ENCODE measurements at places on chromosomes 12 and 14.

GRCh38 chr14:105646175-105646574, 119.8 kb downstream of the TMEM121 start:
- DNase-seq = no peak

GRCh38 chr12:75979181-75979580, 52.4 kb downstream of the PHLDA1 start:
- no peak for DNase-seq

DNA sequence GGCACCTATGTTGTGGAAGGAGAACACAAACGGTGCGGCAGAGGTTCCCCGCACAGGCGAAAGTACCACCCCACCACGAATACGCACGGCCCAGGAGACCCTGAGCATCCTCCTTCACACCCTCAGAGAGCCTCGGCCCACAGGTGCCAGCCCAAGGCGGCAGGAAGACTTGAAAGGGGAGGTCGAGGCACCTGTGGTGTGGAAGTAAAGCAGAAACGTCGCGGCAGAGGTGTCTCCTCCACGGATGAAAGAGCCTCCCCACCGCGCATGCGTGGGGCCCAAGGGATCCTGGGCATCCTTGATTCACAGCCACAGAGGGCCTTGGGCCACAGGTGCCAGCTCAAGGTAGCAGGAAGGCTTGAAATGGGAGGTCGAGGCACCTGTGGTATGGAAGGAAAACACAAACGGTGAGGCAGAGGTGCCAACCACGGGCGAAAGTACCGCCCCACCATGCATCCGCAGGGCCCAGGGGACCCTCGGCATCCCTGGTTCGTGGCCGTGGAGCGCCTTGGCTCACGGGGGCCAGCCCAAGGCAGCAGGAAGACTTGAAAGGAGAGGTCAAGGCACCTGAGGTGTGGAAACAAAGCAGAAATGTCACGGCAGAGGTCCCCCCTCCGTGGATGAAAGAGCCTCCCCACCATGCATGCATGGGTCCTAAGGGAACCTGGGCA, 380.1 kb downstream of the ALG10 start:
- DNase-seq = no peak

DNA sequence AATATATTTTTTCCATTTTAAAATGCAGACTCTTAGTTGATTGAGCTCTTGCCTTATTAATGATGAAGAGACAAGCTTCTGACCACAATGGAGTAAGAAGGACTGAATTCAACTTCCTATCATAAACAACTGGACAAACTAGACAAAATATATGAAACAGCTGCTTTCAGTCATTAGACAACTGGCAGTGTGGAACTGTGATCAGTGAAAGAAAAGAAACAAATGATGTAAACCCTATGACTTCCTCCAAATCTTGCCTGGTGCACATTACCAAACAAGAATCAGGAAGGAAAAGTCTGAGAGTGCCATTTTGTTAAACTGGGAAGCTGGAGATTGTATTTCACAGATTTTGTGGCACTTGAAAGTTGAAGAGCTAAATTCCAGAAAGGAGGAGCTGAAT, 154.7 kb upstream of the ATXN7L3B start:
- DNase-seq = no peak

GRCh38 chr14:99672506-99673304, 11.4 kb upstream of the CYP46A1 start:
- DNase-seq = no peak

DNA sequence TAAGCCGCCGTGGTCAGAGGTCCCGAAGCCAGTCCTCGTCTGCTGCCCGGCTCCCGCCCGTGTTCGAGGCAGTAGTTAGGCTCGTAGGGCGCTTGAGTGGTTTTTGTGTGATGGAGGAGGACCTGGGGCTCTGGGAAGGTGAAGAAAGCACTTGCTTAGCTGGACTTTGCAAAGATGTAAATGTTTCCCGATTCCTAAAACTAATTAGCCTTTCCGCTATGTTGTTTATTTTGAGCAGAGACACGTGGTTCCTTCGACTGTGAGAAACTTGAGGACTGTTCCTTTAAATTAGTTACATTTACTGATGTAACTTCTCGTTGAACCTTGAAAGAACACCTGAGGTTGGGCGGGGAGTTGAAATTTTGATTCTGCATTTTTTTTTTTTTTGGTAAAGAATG, 33.9 kb downstream of the MIA2 start:
- DNase-seq = no peak

DNA sequence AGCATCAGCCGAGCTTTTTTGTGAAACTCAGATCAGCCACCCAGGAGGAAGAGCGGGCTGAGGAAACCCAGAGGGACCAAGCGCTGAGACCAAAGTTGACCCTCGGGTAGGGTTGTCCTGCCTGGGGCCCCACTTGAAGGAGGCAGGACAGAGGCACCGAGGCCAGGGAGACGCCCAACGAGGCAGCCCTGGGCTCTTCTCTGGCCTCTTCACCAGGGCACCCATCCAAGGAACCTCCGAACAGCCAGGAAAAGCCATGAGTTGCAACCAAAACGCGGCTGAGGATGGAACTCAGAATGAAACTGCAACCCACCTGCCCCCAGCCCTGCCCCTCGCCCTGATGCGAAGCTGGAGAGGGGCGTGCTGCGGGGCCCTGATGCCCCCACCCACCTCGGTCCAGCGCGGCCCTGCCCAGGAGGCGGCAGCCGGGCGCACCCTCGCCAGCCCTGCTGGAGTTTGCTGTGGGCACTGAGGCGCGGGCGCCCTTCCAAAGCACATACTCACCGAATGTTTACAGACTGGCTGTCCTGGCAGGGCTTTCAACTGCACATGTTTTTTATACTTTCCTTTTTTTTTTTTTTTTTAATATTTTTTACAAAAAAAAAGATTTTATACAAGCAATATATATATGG, 41.9 kb downstream of the JDP2 start:
- no peak for DNase-seq

DNA sequence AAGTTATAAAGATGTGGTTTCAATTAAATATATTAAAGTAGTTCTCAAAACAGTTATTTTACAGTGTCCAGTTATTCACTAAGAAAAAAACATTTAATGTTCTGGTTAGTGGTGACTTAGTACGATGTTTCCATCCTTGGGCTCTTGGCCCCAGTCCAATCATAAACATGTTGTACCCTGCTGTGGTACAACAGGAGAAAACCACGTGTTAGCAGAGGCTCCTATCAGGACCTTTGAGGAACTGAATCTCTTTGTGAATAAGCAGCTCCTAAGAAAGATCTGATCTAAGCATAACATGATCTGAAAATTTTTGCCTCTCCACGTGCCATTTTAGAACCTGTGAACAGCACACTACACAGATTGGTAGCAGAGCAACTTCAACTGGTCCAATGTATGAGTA, 234.0 kb downstream of the SYT1 start:
- DNase-seq = no peak

DNA sequence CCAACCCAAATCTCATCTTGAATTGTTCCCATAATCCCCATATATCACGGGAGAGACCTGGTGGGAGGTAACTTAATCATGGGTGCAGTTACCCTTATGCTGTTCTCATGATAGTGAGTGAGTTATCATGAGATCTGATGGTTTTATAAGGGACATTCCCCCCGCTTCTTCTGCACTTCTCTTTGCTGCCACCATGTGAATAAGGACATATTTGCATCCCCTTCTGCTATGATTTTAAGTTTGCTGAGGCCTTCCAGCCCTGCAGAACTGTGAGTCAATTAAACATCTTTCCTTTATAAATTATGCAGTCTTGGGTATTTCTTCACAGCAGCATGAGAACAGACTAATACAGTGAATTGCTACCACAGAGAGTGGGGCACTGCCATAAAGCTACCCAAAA, 179.1 kb downstream of the LRIG3 start:
- no peak for DNase-seq

GRCh38 chr12:104505095-104505818, 48.5 kb downstream of the CHST11 start:
- DNase-seq = no peak

DNA sequence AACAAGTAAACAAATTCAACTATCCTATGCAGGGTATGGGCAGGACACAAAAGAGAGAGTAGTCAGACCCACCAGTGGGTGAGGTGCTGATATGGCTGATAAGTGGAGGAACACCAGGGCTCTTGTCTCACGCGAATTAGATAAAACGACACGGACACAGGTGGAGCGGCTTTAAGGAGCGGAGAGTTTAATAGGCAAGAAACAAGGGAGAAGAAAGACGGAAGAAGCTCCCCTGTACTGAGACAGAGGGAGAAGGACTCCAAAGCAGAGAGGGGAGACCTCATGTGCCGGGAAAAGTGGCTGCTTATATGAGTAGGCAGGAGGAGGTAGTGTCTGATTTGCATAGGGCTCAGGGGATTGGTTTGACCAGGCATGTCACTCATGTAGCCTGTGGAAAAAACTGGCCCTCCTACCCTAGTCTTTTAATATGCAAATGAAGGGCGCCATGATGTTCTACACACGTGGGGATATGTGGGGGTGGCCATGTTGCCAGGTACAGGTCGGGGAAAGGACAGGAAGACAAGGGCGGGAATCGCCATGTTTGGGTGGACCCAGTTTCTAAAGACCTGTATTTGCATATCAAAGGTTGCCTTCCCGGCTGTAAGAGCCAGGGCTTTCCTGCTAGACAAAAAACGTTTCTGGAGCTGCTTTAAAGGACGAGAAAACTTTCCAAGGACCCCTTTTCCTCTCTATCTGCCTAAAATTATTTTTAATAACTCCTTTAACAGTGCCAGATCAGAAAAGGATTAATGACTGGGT, 28.8 kb downstream of the RPGRIP1 start:
- DNase-seq = peak; percentile 3

- no peak for DNase-seq
Observed at GRCh38 chr14:99186956-99187690, 84.9 kb downstream of the BCL11B start.

- no peak for DNase-seq
Observed at GRCh38 chr14:90727082-90727481, 89.1 kb downstream of the TTC7B start.

- no peak for DNase-seq
Observed at GRCh38 chr12:95693689-95694088, 96.9 kb downstream of the NTN4 start.

DNA sequence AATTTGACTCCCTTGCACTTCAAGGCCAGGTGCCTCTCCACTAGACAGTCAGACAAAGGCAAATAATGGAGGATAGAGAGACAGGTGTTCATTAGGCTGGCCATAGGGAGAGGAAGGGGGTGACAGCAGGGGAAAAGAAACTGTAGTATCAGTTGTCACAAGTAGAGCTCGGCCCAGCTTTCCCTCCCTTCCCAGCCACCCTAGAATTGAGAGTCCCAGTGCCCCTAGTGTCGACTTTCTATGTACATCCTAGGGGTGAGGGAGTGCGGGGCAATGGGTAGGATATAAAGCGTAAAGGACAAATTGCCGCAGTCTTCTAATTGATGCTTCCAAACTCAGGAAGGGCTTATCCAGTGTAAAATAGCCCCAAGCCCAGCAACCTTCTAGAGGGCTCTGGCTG, 39.0 kb downstream of the BAZ2A start:
- no peak for DNase-seq

DNA sequence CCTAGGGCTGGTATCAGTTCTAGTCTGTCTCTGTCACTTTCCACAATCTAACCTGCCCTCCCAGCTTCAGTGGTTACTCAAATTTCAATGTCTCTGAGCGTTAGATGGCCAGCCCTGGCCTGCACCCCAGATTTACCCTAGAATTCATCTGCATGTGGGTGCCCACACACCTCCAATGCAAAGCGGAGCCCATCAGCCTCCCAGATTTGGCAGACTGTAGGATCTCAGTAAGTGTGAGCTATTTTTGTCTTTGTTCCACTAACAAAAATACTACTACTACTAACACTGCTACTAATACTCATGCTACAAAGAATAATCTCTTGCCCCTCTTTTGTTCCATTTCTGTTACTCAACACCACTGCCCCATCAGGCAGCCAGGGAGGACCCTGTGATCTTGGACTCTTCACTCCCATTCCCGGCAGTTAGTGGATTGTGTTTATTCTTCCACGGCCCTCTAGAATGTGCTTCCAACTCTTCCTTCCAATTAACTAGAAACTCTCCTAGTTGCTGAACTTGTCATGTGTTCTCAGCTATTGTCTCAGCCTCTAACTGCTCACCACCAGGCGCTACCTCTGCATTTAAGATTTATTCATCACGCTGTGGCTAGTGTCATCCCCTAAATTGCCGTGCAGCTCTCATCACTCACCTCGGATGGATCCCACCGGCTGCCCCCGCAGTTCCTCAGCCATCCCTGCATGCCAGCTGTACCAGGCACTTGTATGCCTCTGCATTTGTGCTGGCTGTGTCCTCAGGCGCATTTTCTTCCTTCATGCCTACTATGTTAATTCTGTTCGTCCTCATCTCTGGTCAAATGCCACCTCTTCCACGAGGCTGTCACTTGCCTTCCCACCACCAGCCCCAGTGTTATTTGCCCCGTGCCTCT, 150.6 kb upstream of the HIF1A start:
- DNase-seq = no peak

GRCh38 chr12:3200032-3200617, 122.9 kb downstream of the TSPAN9 start:
- no peak for DNase-seq

- no peak for DNase-seq
Observed at GRCh38 chr12:29389295-29389919, 8.4 kb upstream of the ERGIC2 start.

- DNase-seq = no peak
Observed at GRCh38 chr14:87691042-87691881, 301.7 kb downstream of the GALC start.

DNA sequence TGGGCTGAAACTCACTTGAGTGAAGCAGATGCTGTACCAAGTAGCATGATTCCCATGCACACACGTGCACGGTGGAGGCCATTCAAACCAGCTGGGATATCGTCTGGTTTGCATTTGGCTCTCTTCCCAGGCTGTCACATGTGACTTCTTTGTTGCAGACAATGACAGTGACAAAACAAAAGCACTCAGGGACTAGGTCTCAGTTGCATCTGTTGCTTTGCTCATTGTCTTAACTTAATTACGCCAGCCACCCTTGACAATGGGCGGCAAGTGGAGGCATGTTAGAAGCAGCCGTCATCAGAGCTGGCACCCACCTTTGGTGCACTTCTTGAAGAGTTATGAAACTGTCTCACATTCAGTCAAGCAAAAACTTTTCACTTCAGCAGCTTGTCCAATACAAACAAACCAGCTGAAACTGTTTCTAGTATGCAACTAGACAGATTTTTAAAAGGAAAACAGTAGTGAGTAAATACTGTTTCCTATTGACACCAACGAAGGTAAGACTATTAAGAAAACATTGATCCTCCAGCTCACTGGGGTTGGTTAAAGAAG, 74.3 kb downstream of the IGF1 start:
- DNase-seq = no peak

- DNase-seq = no peak
Observed at GRCh38 chr12:23415180-23415579, 534.3 kb downstream of the SOX5 start.

GRCh38 chr14:74456684-74457564, 30.9 kb upstream of the SYNDIG1L start:
- no peak for DNase-seq

DNA sequence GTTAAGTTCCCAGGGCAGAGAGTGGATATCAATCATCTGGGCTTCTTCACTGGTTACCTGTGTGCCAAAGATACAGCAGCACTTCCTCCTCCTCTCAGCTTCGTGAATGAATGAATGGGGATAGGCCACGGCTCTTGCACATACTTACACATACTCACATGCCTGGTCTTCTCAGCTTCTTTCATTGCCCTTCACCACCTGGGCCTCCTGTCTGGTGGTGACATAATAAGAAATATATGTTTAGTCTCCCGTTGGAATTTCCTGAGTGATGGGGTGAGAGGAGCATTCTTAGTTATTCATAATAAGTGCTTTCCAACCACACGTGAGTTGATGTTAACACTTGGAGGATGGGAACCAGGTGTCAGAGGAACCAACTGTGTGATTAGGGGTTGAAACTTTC, 268.1 kb upstream of the RMST start:
- DNase-seq = no peak

All from fibroblast of skin of left biceps (primary cell).